Naive B cell (primary cell): ENCODE measurements at places on chromosomes 2 and 18.
A peak's percentile ranks its signal among the peaks of the same experiment; 100 is the strongest.

- DNase-seq, result no peak
- no peak overlapping the region for H3K27ac ChIP-seq
- no peaks in the 10 kb centered on the region for H3K4me1 ChIP-seq
- H3K27me3 ChIP-seq, result no peaks in the 10 kb centered on the region
- H3K4me3 ChIP-seq, result no peak overlapping the region
Observed at GRCh38 chr18:79556829-79557585, 122.6 kb upstream of the CTDP1 start.

DNA sequence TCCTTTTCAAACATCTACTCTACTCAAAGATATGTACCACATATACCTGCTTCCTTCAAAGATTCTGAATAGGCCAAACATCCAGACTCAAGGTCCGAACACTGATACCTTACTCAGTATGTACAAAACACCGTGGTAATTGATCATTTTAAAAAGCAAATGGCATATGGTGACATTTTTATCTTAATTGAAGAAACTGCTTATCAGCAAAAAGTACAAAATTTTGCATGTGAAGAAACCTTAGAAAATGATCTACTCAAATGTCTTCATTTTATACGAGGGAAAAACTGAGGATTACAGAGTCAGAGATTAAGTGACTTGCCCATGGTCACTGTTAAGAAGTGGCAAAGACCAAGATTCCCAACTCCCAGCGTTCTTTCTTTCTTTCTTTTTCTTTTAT is 133.0 kb downstream of the CACNB4 start:
- peaks cover 2% of the 10 kb centered on the region for H3K27me3 ChIP-seq
- H3K4me3 ChIP-seq, result no peak overlapping the region
- no peak overlapping the region for H3K27ac ChIP-seq
- DNase-seq, result no peak

- peaks cover 9% of the 10 kb centered on the region for H3K4me1 ChIP-seq
- no peaks in the 10 kb centered on the region for H3K36me3 ChIP-seq
- H3K27ac ChIP-seq, result no peak overlapping the region
- H3K27me3 ChIP-seq, result peaks cover 44% of the 10 kb centered on the region
Observed at GRCh38 chr2:105409717-105410116, 10.9 kb upstream of the FHL2 start.

- no peaks in the 10 kb centered on the region for H3K27me3 ChIP-seq
- no peak overlapping the region for H3K4me3 ChIP-seq
- peak overlapping the region; percentile 20 for H3K27ac ChIP-seq
Observed at GRCh38 chr18:3993941-3994687, 461.0 kb downstream of the DLGAP1 start.

DNA sequence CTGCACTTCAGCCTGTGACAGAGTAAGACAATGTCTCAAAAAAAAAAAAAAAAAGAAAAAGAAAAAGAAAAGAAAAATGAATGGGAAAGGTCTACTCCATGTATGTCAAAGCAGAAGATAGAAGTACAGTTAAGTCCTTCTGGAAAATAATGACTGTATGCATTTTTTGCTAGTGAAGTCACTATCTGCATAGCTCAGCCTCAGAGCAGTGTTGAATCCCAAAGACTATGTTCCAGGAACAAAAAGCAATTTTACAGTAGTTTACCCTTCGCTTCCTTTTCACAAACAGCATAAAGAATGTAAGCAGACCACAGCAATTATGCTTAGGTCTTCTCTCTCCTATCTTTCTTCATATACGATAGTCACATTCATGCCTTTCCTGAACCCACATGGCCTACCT is 497.4 kb downstream of the CMPK2 start:
- H3K36me3 ChIP-seq, result peaks cover 2% of the 10 kb centered on the region
- DNase-seq, result no peak
- no peak overlapping the region for H3K27ac ChIP-seq
- H3K27me3 ChIP-seq, result peaks cover 7% of the 10 kb centered on the region
- H3K4me3 ChIP-seq, result no peak overlapping the region

DNA sequence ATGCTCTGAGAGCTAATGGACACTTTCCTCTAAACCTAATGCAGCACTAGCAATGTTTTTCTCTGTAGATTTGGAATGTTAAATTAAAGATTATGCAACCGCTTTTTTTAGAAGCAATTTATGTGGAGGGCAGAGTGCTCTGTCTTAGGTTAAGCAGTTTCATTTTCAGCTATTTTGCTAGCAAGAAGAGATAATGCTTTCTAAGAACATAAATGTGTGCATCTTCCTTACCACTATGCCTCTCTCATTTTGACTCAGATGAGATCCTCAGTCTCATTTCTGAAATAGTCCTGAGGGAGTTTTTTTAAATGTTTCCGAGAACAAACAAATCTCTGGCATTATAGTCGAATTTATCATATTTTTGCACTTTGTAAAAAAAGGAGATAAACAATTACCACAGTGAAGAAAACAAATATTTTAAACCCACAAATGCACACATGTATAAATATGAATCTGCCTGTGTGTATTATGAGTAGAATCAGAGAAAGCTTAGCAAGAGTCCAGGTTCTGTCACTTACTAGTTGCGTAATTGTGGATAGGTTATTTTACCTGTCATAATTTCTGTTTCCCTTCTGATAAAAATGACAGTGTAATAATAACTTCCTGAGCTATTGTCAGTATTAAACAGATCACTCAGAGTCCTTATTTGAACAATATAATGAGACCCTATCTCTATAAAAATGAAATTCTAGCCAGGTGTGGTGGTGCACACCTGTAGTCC is 207.7 kb upstream of the CRIM1 start:
- no peaks in the 10 kb centered on the region for H3K27me3 ChIP-seq
- no peak overlapping the region for H3K27ac ChIP-seq
- no peak overlapping the region for H3K4me3 ChIP-seq
- no peaks in the 10 kb centered on the region for H3K4me1 ChIP-seq

DNA sequence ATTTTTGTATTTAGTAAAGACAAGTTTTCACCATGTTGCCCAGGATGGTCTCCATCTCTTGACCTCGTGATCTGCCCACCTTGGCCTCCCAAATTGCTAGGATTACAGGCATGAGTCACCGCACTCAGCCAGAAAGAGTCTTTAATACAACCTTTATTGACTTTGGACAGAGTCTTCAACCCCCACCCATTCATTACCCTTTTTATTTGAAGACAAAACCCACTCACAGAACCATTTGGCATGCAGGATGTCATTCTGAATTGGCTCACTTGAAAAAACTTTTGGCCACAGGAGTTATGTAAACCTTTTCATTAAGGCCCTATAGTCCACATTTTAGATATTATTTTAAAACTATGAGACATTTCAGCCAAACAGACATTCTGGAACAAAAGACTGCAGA is 217.9 kb upstream of the RND3 start:
- no peaks in the 10 kb centered on the region for H3K27me3 ChIP-seq
- no peak overlapping the region for H3K27ac ChIP-seq

GRCh38 chr2:36993841-36994620 is 27.7 kb upstream of the STRN start:
- no peak overlapping the region for H3K4me3 ChIP-seq
- H3K27me3 ChIP-seq, result no peaks in the 10 kb centered on the region
- DNase-seq, result no peak
- no peaks in the 10 kb centered on the region for H3K4me1 ChIP-seq

GRCh38 chr2:41241325-41242000 is 789.6 kb upstream of the SLC8A1 start:
- H3K4me1 ChIP-seq, result no peaks in the 10 kb centered on the region
- H3K27ac ChIP-seq, result no peak overlapping the region
- no peaks in the 10 kb centered on the region for H3K36me3 ChIP-seq
- H3K4me3 ChIP-seq, result no peak overlapping the region

GRCh38 chr2:225009768-225010167 is 32.5 kb downstream of the DOCK10 start:
- no peak for DNase-seq
- no peak overlapping the region for H3K4me3 ChIP-seq
- no peaks in the 10 kb centered on the region for H3K27me3 ChIP-seq
- peaks cover 43% of the 10 kb centered on the region for H3K4me1 ChIP-seq
- H3K36me3 ChIP-seq, result no peaks in the 10 kb centered on the region
- peak overlapping the region; percentile 47 for H3K27ac ChIP-seq

DNA sequence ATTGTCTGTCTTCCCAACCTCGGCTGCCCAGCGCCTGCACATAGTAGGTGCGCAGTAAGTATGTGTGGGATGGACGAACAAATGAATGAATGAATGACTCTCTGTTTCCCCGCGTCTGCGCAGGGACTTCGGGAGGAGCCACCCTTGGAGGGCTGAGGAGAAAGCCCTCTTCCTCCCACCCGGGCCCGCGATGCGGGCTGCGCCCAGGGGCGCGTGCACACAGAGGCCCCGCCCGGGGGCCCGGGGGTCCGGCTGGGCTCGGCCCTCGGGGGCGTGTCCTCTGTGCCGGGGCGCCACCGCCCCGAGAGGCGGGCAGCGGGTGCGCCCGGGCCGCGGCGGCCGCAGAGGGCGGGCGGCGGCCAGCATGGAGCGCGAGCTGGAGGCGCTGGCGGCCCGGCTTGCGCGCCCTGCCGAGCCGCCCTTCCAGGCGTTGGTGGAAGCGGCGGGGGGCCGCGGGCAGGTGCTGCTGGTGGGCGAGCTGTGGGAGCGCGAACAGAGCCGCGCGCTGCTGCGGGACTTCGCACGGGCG is at the start of gene C2orf72:
Gene C2orf72, plus strand, starts transcription at position 322 of the 529 bp plus-strand sequence. Its CDS starts 43 bp downstream, at position 365.
- H3K4me1 ChIP-seq, result peaks cover 32% of the 10 kb centered on the region
- H3K36me3 ChIP-seq, result no peaks in the 10 kb centered on the region
- DNase-seq, result no peak
- no peak within 1 kb of the TSS for H3K27ac ChIP-seq
- H3K4me3 ChIP-seq, result peak within 1 kb of the TSS; percentile 71
